HS-27A (cell line): ENCODE measurements at places on chromosomes 12 and 14.

GRCh38 chr14:68820536-68820935, 27.7 kb upstream of the ZFP36L1 start:
- no peak for DNase-seq

GRCh38 chr12:75933101-75933500, 98.5 kb downstream of the PHLDA1 start:
- DNase-seq = no peak

- DNase-seq = no peak
Observed at GRCh38 chr12:72622556-72622955, 350.4 kb downstream of the TRHDE start.

GRCh38 chr12:121423682-121424623, 24.0 kb downstream of the RNF34 start:
- DNase-seq = no peak

- no peak for DNase-seq
Observed at GRCh38 chr12:100720016-100720654, 74.4 kb upstream of the ANO4 start.

GRCh38 chr14:34300330-34300729, 161.7 kb downstream of the SPTSSA start:
- no peak for DNase-seq

DNA sequence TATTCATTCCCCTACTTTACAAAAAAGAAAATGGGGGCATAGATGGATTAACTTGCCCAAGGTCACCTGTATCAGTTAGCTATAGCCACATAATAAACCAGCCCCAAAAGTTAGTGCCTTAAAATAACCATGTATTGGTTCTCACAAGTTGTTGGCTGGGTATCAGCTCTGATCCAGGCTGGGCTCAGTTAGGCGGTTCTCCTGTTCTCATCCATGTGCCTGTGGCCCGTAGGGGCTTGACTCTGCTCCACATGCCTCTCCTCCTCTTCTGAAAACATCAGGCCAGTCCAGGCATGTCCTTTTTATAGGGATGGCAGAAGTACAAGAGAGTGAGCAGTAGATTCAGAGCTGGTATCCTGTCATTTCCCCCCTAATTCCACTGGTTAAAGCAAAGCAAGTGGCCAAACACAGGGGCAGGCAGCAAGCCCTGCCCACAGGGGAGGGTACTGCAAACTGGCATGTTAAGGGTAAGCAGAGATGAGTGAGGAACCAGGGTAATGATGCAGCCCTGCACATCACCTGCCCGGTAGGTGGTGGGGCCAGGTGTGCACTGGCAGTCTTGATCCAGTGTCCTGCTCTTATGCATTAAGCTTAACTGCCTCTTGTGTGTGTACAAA, 47.9 kb upstream of the TUNAR start:
- DNase-seq = no peak

DNA sequence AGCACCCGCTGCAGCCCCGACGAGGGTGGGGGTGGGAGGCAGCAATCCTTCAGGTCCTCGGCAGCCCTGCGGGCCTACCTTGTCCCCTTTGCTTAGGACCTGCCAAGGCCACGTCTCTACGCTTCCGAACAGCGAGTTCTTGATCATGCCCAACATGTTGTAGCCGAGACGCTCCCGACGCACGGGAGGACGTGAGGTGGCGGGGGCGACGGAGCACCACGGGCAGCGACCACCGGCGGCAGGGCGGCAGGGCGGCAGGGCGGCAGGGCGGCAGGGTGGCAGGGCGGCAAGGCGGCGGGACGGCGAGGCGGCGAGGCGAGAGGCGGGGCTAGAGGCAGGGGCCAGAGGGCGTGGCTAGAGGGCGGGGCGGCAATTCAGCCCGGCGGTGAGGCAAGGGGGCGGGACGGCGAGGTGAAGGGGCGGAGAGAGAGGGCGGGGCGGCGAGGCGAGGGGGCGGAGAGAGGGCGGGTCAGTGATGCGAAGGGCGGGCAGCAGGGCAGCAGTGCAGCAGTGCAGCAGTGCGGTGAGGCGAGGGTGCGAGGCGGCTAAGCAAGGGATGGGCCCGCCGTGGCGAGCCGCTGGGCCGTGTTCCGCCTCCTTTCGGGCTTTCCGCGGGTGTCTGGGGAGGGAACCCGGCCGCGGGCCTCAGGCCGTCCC, at the start of gene HEBP1:
Gene HEBP1, minus strand, starts transcription at position 307 of the 657 bp plus-strand sequence. Its CDS starts 151 bp downstream, at position 156.
- peak; percentile 64 for DNase-seq

DNA sequence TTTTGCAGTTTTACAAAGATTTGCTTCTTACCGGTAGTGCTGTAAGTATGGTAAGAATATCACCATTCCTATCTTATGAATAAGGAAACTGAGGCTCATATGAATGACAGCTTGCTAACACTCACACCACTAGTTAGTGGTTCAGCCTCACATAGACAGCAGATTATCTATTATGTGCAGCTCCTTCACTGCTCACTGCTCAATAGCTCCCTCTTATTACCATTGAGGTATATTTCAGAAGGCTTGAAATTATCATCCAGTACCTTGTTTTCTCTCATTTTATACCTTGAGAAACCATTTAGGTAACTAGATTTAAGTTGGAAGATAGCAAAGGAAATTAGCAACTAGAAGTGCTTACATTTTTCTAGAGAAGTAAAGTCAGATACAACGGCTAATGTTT, 15.5 kb downstream of the RIC8B start:
- DNase-seq = no peak
